ENCODE measurements at places on chromosomes 13 and 19.

GRCh38 chr13:43009506-43009905 lies 13.9 kb upstream of the DNAJC15 start:
- DNase-seq, result no peak

DNA sequence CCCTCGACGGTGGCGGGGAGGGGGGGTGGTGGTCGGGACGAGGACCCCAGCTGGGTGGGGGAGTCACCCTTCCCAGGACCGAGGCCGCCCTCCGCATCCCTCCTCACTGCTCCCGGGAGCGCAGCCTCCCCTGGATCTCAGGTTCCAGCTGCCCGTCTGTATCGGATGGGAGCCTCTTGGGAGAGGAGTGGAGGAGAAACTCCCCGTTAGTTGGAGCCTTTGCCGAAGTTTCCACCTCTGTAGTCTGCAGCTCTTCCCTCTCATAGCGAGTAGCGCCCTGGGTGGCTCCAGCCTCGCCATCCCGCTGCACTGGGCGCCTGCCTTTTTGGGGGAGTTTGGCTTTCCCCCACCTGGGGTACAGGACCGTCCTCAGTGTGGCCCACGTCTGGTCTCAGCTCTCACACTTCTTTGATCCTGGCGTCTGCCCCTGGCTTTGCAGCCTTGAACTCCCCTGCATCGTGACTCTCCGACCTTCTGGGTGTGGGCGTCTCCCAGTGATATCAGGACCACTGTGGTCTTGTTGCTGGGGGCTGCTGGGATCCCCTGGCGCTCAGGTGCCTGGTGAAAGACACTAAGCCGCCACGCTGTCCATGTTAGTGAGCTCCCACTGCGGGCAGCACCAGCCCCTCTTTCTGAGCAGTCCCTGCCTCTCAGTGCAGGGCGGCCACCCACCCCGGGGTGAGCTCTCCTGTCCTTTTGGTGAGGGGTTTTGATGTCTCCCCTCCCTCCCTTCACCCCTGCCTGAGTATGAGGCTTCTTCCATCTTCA lies 1.1 kb downstream of the CNOT3 start:
- DNase-seq, result no peak

- no peak for DNase-seq
Observed at GRCh38 chr13:19592657-19593180, 31.4 kb upstream of the TPTE2 start.

GRCh38 chr13:112683581-112683980 lies 6.3 kb upstream of the ATP11A start:
- no peak for DNase-seq

DNA sequence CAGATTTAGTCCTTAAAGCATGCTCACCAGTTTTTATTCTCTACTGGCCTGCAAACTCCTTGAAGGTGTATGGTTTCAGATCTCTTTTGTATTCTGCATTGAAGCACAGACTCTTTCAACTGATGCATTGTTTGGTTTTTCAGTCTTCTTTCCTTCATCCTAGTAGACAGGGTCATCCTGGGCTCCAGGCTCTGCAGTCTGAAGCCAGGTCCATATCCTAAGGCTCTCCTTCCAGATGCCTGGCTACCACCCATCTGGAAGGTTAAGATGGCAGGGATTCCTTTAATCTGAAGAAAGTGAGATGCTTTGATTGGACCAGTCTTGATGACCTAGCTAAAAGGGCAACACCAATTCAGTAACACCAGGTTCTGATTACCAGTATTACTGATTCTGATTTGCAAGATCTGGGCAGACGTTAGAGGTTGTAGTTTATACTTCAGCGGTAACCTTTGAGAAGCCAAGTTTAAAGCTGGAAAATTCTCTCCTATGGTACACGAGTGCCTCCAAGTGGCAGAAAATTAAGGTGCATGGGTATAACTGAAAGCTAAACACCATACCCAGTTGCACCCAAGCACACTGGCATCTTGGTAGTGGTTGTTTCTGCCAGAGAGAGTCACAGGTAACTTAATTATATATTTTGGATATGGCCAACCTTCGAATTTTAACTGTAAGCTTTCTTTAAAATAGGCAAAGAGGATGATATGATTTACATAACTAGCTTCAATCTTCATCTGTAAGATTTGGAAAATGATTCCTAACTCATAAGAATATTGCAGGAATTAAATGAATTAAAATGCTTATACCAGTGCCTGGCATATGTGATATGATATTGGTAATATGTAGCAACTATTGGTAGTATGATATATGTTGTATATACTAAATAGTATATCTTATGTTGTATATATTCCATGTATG lies 1651.9 kb upstream of the MIR17HG start:
- peak; percentile 49 for DNase-seq

DNA sequence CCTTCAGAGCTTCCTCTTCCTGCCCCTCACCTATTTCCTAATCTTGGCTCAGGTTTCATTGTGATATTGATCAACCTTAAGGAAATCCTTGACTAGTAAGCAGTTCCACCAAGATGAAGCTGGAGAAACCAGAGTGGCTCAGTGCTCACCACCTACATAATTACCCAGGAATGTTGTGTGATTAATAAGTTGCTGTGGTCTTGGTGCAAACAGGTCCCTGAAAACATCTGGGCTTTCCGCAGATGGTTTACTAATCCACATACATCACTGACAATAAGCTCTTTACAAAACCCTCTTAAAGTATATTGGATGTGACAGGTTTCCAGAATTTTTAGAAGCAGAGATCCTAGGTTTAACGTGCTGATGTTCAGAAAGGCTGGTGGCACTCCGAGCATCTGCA lies 8.6 kb upstream of the SERP2 start:
- no peak for DNase-seq

- DNase-seq, result no peak
Observed at GRCh38 chr19:41386442-41386841, 10.1 kb downstream of the TMEM91 start.

DNA sequence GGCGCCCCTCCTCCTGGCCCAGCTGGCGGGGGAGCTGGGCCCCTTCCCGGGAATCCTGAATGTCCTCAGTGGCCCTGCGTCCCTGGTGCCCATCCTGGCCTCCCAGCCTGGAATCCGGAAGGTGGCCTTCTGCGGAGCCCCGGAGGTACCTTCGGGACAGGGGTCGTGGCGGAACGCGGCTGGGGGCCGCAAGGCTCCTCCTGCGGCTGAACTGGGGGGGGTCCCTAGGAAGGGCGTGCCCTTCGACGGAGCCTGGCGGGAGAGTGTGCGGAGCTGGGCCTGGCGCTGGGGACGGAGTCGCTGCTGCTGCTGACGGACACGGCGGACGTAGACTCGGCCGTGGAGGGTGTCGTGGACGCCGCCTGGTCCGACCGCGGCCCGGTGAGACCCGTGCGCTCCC lies 8.6 kb downstream of the ALDH16A1 start:
- DNase-seq, result no peak

DNA sequence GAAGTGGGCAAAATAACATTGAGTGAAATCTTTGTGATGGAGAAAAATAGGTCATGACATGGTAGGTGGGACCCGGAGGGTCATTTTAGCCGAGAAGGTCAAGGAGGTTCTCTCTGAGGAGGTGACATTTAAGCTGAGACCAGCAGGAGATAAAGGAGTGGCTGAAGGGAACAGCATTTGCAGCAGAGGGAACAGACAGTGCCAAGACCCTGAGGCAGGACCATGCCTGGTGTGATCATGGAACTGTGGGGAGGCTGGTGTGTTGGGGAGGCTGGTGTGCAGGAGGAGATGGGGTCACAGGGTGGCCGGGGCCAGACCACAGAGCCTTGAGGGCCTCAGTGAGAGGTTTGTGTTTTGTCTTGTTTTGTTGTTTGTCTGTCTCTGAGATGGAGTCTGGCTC lies 59.4 kb upstream of the KLF2 start:
- no peak for DNase-seq

DNA sequence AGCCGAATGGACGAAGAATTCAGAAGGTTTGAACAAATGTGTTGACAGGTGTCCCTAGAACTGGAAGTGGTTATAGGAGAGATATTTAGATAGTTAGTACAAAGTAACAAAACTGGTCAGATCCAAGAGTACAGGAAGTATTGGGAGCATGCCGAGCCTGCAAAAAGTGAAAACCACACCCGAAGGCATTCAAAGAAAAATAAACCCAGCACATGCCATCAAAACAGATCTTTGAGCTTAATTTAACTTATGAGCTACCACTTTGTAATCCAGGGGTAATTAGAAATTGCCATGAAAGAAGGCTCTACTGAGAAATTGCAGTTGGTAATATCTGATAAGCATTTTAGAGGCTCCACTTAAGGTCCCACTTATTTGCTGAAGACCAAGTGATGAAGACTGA lies 214.2 kb downstream of the DNAJC15 start:
- DNase-seq, result no peak

- peak; percentile 86 for DNase-seq
Observed at GRCh38 chr19:44648631-44649251, 5.0 kb downstream of the PVR start.

GRCh38 chr13:85615031-85615430 lies 184.2 kb downstream of the SLITRK6 start:
- no peak for DNase-seq

DNA sequence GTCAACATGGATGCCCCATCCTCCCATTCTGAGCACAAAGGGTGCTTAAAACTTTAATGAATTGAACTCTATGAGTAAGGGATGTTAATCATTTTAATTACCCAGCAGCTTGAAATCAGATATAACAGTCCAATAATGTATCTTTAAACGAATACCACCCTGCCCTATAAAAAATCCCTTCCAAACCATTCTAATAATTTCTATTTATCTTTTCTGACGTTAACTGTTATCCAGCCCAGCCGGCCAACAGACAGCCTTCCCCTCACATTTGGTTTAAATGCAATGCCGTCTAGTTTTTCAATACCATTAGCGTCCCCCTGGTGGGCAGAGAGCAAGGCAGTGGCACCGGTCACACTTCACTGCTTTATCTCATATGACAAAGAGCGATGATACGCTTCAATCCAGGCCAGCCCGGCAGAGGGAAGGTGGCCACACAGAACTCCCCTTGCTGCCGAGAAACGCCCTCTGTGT lies 402.2 kb upstream of the ZNF507 start:
- DNase-seq, result no peak

GRCh38 chr13:79353693-79354092 lies 52.4 kb downstream of the RBM26 start:
- no peak for DNase-seq

DNA sequence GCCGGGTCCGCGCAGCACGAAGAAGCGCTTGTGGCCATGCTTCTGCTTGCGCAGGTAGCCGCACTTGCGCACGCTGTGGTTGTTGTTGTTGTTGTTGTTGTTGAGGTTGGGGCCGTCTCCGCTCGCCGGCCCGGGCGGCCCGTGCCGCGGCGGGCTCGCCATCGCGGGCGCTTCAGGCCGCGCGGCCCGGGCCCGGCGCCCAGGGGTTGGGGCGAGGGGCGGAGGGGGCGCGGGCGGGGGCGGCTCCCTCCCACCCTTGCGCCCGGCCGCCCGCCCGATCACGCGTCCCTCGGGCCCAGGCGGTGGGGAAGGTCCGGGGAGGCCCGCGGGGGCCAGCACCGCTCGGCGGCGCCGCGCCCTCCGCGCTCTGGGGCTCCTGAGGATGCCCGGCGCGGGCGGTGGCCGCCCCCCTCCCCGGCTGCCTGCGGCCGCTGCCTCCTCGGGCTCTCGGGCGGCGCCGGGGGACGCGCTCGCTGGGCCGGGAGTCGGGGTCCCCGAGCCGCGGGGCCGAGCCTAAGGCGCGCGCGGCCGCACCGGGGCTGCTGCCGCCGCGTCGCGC lies 412 bp downstream of the IRS2 start:
- no peak for DNase-seq

- no peak for DNase-seq
Observed at GRCh38 chr13:39879286-39880035, 224.0 kb downstream of the COG6 start.

- DNase-seq, result peak; percentile 16
Observed at GRCh38 chr13:49421391-49421790, 22.5 kb downstream of the CAB39L start.

DNA sequence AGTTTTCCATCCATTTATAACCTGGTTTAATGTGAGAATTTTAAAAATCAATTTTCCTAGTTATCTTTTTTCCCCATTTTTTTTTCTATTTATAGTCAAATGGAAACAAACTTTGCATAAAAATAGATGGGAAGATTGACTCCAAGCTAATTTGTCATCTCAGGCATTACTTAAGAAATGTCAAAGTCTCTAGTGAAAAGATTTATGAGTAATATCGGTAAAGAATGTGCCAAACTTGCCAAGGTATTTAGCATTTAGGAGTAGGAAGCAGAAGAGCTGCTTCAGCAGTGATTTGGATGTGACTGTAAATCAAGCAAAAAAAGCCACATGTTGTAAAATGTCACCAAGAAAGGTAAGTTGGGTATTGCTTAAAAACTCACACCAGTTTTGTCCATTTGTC lies 108.6 kb downstream of the LACC1 start:
- no peak for DNase-seq

GRCh38 chr19:53917356-53917755 lies 8.3 kb downstream of the CACNG7 start:
- no peak for DNase-seq

GRCh38 chr13:77596777-77597176 lies 61.3 kb downstream of the SCEL start:
- DNase-seq, result no peak

DNA sequence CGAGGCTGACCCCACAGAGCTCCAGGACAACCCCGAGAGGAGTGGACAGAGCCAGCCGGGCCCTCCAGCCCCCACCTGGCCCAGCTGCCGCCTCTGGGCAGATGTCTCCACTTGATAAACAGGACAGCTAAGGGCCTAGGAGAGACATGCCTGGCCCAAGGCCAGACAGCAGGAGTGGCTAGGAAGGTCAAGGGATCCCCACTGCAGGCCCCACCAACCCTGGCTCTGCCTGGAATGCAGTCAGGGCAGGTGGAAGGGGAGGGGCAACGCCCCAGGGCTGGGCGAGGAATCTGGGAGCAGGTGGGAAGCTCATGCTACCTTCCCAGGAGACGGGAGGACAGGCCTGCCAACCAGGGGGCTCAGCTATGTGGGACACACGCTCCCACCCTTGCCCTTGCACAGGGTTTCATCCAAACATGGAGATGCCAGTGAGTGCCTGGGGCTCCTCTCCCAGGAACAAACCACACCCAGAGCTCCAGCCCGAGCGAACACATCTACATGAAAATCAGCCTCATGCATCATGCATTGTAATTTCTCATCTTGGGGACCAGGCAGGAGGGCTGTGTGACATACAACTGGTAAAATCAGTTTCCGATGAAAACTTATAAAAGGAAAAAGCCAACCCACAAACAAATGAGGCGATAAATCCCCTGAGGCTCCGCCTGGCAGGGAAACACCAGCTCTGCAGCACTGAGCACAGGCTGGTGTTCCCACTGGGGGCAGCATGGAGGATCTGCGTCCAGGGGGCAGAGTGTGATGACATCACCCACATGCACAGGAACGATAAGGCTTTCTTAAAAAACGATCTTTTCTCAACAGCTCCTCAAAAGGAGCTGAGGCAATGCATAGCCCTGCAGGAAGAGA lies 25.0 kb downstream of the SH3GL1 start:
- DNase-seq, result peak; percentile 84

GRCh38 chr19:14385492-14385891 lies 4.2 kb downstream of the ADGRE5 start:
- no peak for DNase-seq

- no peak for DNase-seq
Observed at GRCh38 chr13:78606471-78607408, 3.4 kb upstream of the POU4F1 start.

DNA sequence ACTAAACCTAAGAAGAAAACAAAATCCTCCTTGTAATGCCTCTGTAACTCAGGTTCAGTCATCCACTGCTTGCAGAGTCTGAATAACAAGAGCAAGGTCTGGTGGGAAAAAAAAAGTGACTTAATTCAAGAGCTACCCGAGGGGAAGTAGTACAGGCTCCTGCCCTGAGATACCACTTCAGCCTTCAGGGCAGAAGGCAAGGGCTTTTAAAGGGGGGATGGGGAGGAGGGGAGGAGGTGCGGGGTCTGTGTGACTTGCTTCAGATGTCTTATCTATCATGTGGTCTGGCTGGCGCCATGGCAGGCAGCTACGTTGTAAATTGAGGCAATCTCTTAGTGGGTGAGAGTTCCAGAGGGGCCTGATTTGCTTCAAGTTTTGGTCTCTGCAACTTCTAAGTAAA lies 66.7 kb downstream of the LRRC63 start:
- no peak for DNase-seq

Measured in thyroid gland (tissue), 4 donors.